ENCODE measurements at places on chromosomes 11 and 22.

DNA sequence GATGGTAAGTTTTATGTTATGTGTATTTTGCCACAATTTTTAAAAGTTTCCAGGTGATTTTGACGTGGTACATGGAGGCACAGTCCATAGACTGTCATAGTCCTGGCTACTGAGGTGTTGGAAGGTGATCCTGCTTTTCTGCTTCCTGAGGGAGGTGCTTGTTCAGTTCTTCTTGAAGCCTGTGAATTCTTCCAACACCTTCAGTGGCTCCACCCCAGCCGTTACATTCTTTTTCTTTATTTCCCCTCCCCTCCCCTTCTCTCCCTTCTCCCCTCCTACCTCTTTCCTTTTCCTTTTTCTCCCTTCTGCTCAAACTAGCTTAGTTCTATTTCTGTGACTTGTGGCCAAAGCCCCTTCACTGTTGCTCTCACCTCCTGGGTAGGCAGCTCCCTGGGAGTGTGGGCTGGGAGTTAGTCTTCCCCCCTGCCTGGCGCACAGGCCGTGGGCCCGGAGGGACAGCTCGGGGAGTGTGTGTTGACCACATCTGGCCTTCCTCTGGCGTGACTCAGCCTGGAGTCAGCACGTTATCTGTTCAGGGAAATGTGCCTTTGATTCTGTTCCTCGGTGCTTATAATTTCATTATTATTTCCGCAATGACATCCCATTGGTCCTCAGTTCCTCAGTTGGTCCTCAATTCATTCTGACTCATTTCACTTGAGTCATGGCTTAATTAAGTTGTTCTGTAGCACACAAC is 566.2 kb downstream of the TBC1D22A start:
- DNase-seq, result no peak

DNA sequence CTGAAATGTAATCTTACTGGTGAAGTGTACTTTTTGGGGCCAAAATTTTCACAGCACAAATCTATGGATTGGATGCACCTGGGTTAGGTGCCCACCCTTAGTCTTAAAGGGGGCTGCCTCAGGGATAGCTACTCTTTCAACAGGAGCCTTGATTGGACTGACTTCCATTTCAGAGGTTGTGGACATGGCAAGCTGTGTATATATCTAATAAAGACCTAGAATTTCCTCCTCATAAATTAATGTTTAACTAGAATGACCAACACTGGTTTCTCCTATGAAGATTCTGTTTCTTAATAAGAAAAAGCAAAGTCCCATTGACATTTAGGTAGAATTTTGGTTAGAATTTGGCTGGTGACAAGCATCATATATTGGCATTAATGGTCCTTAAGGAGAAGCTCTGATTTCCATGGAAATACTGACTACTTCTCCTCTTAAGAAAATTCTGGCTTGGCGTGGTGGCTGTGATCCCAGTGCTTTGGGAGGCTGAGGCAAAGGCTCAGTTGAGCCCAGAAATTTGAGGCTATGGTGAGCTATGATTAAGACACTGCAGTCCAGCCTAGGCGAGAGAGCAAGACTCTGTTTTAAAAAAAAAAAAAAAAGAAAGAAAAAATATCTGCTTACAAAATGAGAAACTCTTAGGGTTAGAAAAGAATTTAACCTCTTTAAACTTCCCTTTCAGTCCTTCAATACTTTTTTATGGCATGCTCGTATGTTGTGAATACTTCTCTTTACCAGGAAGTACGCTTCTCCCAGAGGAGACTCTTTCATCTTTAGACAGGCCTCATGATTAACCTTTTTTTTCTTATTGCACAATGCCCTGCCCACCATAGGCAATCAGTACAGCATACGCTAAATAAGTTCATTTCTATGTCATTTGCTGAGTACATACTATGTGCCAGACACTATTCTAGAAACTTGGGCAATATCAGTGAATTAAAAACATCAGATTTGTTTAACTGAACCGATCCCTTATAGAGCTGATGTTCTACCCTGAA is 77.2 kb downstream of the PRR5L start:
- no peak for DNase-seq

DNA sequence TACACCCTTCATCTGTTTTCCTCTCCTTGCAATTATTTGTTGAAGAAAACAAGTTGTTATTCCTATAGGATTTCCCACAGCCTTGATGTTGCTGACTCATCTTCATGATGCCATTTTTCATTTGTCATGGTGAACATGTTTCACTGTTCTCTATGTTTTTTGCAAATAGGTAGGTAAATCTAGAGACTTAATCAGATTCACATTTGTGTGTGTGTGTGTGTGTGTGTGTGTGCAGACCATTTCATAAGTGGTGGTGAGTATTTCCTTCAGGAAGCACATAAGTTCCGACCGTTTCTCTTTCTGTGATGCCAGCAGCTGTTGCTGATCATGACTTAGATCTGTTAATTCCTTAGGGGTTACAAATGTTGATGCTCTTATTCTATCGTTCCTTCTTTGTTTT is 80.3 kb upstream of the IZUMO1R start:
- DNase-seq, result no peak

- no peak for DNase-seq
Observed at GRCh38 chr11:75351791-75352587, 528 bp upstream of the ARRB1 start.

GRCh38 chr22:39559456-39560105 is 11.0 kb upstream of the CACNA1I start:
- DNase-seq, result no peak

DNA sequence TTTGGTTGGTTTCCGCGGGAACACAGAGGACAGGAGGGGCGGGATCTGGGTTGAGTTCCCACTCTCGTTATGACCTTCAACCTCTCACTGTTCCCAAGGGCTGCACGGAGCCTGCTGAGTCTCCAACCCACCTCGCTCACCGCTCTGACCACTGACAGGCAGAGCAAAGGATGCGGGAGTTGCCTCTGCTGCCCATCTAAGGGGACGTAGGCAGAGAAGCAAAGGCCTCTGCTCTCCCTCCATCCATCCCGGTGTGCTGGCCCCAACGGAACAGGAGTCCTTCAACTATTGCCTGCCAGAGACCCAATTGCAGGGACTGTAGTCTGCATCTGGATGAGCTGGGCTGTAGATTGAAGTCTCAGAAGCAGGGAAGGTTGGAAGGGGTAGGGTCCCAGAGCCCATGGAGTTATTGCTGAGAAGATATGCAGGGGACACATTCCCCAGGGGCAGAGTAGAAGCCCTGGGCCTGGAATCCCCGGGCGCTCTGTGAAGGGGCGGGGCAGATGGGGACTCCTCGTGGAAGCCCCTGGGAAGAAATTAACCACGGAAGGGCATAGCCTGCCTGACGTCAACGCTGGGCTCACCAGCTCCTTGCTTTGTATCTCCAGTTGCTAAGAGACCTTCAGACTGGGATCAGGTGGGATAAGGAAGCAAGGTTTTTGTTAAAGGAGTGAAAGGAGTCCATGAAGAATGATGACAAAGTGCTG is 12.7 kb upstream of the FXYD2 start:
- no peak for DNase-seq

DNA sequence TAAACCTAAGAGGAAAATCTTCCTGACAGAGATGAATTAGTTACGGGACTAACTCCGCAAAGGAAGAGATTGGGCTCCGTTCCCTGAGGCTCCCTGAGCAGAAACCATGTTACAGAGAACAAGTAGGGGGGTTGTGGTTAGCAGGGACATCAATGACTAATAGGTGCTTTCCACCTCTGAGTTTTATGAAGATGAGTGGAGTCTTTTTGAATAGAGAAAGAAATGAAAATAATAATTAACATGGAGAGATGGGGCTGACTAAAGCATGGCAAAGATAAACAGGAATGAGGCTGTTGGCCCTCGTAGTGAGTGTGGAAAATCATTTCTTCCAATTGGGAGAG is 47.5 kb upstream of the PICALM start:
- no peak for DNase-seq

GRCh38 chr11:20090654-20091374 is 69.5 kb downstream of the DBX1 start:
- no peak for DNase-seq

GRCh38 chr11:58058276-58059006 is 27.7 kb downstream of the OR6Q1 start:
- no peak for DNase-seq

- DNase-seq, result no peak
Observed at GRCh38 chr11:92888696-92889095, 80.8 kb upstream of the MTNR1B start.

- DNase-seq, result peak; percentile 86
Observed at GRCh38 chr11:119809346-119809745, 80.3 kb upstream of the NECTIN1 start.

DNA sequence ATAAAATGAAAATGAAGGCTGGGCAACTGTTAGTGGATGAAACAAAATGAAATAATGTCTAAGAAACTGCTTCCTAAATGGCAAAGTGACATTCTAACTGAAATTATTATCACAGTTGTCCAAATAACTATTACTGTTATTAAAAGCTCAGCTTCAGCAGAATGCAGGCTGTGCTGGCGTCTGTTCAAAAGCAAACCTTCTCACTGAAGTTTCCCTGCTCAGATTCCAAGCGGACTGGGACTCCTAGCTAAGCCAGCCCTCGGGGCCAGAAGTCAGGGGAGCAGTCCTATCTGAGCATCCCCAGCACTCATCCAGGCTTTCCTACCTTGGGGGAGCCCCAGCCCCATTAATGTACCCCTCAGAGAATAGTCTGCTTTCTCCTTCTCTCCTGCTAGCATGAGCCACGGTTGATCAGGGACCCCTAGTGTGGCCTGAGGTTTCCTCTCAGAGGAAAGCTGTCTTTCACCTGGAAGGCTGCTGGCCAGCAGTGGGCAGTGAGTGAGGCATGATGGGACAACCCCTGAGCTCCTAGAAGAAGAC is 1167.3 kb downstream of the TBC1D22A start:
- DNase-seq, result no peak

DNA sequence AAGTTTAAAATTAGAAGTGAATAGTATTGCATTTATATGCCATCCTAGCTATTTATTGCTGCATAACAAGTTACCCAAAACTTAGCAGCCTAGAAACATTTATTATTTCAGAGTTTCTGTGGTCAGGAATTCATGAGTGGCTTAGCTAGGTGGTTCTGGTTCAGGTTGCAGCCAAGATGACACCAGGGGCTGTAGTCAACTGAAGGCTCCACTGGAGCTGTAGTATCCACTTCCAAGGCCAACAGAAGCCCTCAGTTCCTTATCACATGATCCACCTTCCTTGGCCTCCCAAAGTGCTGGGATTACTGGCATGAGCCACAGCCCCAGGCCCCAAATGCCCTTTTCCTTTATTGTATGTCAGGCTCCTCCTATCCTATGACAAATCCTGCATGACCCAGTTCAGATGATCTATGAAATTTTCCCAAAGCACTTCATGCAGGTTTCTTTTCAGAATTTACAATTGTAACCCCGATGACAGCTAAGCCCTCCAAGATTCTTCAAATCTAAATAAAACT is 6.1 kb upstream of the ALG8 start:
- no peak for DNase-seq

DNA sequence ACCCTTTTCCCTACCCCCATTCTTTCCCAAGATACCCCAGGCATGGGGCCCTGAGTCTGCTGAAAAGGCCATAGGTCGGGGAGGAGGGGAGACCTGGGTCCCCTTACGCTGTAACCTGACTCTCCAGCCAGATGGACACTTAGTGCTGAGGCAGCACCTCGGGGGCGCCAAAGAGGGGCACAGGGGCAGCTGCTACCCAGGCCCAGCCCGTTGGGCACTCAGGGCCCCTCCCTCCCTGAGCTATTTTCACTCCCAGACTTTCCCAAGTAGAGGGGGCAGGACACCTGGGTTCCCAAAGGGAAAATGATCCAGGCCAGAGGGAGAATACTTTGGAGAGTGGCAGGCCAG is 933 bp downstream of the ACTN3 start:
- peak; percentile 88 for DNase-seq

DNA sequence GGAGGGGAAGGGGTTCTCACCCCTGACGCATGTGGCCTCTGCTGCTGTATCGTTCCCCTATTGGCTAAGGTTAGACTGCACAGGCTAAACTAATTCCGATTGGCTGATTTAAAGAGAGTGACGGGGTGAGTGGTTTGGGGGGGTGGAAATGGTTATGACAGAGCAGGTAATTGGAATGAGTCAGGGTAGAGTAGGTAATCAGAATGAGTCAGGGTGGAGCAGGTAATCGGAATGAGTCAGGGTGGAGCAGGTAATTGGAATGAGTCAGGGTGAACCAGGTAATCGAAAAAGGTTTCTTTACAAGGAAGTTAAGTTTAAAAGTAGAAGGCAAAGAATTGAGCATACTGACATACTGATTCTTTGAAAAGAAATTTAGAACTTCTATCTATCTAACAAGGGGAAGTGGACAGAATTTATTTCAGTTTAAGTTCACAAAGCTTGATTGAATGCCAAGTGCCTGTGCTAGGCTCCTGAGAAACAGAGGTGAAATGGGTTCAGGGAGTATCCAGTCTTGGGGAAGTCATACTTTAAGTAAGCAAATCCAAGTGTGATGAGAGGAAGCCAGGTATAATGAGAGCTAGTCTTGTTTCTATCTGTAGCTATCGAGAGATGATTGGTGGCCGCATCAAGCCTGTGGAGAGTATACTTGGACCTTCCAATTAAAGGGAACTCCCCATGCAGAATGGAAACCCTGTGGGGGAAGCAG is 58.0 kb downstream of the C11orf91 start:
- DNase-seq, result no peak

GRCh38 chr11:107140983-107141382 is 122.7 kb upstream of the GUCY1A2 start:
- DNase-seq, result no peak

GRCh38 chr11:64762277-64762673 is 2.5 kb upstream of the PYGM start:
- DNase-seq, result no peak

GRCh38 chr22:25494774-25495173 is 69.7 kb upstream of the GRK3 start:
- no peak for DNase-seq

GRCh38 chr11:130165601-130166456 is 6.2 kb downstream of the ST14 start:
- DNase-seq, result no peak

- peak; percentile 67 for DNase-seq
Observed at GRCh38 chr22:33757041-33757801, 163.1 kb downstream of the LARGE1 start.

DNA sequence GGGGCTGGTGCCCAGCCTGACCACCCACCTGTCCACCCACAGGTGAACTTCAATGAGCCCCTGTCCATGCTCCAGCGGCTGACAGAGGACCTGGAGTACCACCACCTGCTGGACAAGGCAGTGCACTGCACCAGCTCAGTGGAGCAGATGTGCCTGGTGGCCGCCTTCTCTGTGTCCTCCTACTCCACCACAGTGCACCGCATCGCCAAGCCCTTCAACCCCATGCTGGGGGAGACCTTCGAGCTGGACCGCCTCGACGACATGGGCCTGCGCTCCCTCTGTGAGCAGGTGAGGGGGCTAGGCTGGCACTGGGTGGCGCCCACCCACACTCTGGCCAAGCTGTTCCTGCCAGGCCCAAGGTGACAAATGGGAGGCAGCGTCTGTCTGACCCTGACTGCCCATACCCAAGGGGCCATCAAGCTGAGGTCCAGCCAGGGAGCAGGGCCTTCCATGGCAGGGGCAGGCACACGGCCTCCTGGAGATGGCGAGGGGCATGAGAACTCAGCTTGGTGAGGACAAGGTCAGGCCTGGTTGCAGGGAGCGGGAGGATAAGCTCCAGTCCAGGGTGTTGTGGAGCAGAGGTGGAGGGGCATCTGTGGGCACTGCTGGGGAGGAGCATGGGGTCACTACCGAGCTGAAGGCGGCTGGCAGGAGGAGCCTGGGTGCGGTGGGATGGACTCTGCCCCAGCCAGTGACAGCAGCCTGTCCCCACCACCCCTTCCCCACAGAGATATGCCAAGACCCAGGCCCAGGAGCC is 77.7 kb downstream of the MORC2 start:
- DNase-seq, result no peak

Measured in NCI-H524 (cell line).